ENCODE measurements at places on chromosomes 7 and 10. TPM values are rescaled to one million over a fixed set of nuclear protein-coding genes. Genes with fewer than 3 reads are reported as not detected.
A peak's percentile ranks its signal among the peaks of the same experiment; 100 is the strongest.

GRCh38 chr7:25496476-25497368 is 268.4 kb upstream of the NPVF start:
- DNase-seq: peak; percentile 75

- no peak for DNase-seq
These were observed 1008.6 kb downstream of the NRG3 start for GRCh38 chr10:82883603-82884002.

The SHH gene
- not detected for total RNA-seq

DNA sequence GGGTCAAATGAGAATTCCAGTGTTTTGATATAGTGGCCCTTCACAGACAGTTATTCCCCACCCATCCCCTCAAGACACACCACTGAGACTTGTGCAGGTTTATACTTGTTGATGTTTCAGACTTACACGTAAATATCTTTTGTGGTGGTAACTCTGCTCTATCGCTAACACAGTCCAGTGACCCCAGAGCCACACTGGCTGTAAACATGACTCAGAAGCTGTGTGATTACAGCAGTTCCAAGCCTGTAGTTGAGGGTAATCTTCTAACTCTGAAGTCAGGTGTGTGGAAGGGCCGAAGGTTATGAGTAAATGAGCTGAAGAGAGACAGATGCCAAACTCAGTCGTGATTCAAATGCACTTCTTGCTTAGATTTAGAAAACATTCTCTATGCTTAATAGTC is 19.4 kb downstream of the NOBOX start:
- DNase-seq: no peak

DNA sequence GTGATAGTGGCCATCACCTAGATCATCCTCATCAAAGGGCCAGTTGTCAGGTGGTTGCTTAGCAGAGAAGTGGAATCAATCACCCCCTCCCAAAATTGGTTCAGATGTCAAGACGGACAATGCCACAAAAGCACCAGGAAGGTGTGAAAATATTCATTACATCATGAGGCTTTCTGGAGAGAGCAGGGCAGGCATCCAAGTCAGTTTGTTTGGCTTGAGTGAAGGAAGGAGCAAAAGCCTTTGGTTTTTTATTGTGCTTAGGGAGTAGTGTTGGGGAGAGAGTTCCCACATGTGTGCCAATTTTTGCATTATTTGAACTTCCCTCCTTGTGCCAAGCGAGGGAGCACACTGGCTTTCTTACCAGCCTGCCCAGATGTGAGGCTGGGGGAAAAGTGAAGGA is 1082.9 kb downstream of the LRMDA start:
- no peak for DNase-seq

The MYOZ1 gene
- total RNA-seq: not detected

- no peak for DNase-seq
These were observed 897.1 kb downstream of the GATA3 start for GRCh38 chr10:8951440-8952089.

DNA sequence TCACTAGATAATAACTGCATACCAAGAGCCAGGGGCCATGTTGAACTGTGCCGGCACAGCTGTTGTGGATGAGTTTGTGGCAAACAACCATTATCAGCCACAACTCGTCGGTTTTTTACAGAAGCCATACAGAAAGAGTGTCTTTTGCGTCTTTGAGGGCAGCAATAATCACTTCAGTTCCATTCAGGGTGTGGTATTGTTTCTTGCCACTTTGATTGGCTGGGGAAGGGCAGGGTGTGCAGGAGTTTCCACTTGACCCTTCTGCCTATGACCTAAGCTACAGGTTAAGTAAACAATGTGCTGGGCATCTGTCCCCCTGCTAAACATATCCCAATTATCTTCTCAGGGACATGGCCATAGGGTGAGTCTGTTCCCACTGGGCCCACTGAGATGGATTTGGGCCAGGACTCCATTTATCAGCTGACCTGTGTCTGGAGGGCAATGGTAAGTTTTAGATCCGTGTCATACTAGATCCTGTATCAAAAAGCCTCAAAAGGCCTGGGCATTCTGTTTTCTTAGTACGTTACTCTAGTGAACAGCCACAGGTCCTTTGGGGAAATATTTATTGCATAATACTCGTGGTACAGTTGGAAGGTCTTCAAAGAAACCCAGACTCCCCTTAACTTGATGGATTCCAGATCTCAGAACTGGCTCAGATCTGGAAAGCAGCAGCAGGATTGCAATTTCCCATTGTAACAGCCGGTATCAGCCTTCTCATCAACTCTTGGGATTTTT is 15.9 kb downstream of the ZNF3 start:
- DNase-seq: no peak

The AHCYL2 gene
- total RNA-seq: 10.6 TPM

Data from esophagus muscularis mucosa (tissue), 4 donors.